Cardiac septum (tissue), 1 donor: ENCODE measurements at places on chromosomes 5 and 9. TPM values are rescaled to one million over a fixed set of nuclear protein-coding genes. Genes with fewer than 3 reads are reported as not detected.

DNA sequence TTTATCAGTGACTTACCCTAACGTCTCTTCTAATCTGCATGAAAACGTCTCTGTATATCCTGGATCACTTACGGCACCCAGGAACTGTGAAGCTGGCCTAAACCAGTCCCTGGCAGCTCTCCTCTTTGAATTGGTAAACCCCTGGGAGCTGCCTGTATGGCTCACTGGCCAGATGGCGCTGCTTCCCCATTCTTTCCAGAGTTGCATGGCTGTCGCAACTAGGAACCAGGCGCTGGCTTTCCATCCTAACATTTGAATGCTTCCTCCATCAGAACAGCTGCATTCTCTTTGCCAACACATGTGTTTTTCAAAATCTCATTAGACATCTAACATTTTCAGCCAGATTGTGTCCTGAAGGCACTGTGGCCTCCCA, 8.0 kb upstream of the PCA3 start:
- no peak for DNase-seq

DNA sequence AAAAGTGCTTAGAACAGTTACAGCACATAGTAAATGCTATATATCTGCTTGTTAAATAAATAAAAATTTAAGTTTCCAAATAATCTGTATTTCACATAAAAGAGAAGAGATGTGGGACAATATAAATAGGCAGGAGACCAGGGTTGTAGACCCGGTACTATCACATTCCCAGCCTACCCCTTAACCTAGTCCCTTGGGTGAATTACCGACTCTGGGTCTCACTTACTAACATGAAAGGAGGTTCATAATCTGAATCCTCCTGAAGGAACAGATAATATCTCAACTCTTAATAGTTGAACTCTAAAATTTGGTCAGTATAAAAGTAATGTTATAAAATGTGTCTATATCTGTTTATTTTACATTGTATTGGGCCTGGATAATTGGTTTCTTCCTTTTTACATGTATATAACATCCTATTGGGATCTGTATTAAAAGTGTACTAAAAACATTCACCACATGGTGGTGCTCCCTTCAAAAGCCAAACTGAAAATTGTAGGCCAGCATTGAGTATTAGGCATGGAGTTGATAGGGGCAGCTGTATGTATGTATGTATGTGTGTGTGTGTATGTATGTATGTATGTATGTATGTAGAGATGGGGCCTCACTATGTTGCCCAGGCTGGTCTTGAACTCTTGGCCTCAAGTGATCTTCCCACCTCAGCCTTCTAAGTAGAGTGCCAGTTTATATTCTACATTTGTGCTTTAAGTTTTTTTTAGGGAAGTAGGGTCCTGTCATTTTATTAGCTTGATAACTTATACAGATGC, 64.2 kb upstream of the ABL1 start:
- no peak for DNase-seq

GRCh38 chr5:10214041-10214440, 35.6 kb downstream of the ATPSCKMT start:
- no peak for DNase-seq

- no peak for DNase-seq
Observed at GRCh38 chr5:122126177-122126755, 3.1 kb upstream of the ZNF474 start.

GRCh38 chr5:64312491-64312890, 146.8 kb downstream of the RNF180 start:
- no peak for DNase-seq

DNA sequence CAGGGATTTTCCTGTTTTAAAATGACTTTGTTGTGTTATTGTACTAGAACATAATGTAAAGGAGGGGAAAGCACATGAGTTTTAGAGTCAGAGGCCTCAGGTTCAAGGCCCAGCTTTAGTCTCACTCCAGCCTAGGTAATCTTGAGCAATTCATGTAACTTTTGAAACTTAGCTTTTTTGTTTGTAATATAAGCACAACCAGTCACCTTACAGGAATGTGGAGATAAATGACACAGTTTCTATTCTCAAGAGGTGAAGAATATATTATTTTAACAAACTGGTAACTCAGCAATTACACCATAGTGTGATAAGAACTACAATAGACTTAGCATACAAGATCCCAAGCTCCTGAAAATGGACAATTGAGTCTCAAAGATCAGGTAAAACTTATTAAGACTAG, 51.2 kb downstream of the ADAMTS19 start:
- no peak for DNase-seq

DNA sequence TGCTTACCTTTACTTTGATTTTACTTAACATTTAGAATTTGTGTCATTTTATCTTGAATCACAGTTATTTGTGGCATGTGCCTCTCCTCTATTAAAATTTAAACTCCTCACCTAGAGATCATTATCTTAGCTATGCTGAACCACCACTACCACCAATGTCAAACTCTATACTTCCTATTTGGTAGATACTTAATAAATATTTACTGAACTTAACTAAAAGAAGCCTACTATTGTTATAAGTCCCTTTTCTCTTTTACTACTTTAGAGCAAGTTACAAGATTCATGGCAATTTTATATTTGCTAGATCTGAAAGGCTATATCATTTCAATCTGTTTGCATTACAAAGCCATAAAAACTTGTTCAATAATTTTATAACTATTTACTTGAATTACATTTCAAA, 273.3 kb upstream of the CCNH start:
- DNase-seq: no peak

DNA sequence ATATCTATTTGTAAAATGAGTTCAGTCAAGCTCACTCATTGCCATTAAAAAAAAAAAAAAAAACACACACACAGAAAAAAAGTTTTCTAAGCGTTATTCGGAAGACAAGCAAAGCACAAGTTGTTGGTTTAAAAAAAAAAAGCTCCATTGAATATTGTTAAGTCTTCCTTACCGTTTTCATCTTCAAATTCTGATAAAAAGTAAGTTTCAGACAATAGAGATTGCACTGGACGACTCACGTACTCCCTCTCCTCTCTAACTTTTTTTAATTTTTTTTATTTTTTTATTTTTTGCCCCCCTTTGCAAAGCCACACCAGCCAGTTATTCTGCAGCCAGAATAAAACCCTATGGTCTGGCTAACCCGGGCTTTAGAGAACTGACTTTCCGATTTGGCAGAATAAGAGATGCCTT, 544 bp downstream of the ADAMTS6 start:
- DNase-seq: no peak

- DNase-seq: no peak
Observed at GRCh38 chr5:118236108-118236849, 752.1 kb downstream of the DTWD2 start.

DNA sequence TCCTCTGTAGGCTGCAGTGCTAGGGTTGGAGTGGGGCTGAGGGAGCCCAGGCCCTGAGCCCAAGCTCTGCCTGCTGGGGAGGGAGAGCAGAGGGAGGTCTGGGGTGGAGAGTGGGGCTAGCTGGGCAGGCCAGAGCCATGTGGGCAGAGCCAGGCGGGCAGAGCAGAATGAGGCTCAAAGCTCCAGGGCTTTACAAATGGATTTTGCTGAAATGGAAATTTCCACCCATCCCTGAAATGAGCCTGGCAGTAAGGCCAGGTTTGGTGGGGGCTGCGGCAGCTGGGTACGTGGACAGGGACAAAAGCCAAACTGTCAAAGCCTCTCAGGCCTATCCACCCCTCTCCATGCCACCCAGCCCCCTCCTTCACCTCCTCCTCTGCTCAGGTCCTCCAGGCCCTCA, 74.2 kb upstream of the ARAP3 start:
- DNase-seq: no peak

GRCh38 chr5:85538362-85538761, 1079.4 kb upstream of the COX7C start:
- no peak for DNase-seq

DNA sequence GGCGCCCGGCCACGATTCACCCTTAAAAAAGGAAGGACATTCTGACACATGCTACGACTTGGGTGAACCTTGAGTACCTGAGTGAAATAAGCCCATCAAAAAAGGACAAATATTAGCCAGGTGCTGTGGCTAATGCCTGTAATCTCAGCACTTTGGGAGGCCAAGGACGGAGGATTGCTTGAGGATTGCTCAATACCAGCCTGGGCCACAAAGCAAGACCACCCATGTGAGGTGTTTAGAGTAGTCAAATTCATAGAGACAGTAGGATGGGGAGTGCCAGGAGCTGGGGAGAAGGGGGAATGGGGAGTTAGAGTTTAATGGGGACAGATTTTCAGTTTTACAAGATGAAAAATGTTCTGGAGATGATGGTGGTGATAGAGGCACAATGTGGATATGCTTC, 32.1 kb upstream of the IER5L start:
- no peak for DNase-seq

DNA sequence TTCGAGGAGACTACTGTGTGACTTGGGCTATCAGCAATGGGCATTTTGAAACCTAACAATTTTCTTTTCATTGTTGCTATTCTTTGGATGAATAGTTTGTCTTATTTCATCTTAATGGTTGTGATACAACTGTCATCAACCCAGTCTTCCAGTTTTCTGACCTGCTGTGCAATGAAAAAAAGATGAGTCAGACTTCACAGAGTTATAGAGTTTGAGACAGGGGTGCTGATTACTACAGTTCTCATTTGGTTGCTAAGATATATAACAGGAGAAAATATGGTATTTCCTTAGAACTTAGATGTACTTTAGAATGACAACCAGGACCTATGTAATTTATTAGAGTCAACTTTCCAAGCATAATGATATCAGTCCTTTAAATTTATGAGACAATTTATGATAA, 564.4 kb upstream of the NUDT12 start:
- no peak for DNase-seq

- DNase-seq: no peak
Observed at GRCh38 chr5:200985-201384, 9.7 kb downstream of the LRRC14B start.

DNA sequence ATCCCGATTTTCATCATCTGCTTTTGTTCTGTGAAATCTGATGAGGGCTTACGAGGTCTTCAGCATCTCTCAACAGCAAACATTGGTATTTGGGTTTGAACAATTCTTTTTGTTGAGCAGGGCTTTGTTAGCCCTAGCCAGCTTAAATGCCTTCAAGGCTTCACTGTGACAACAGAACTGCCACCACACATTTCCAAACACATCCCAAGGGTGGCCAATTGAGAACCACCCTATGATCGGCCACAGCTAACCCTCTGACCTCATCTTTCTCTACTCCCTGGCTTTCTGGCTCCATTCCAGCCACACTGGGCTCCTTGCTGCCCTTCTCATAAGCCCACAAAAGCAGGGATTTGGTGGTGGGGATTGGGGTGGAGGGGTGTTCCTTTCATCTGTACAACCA, 17.6 kb downstream of the MTX3 start:
- no peak for DNase-seq

GRCh38 chr9:95133325-95133705, 184.2 kb downstream of the FANCC start:
- DNase-seq: no peak

DNA sequence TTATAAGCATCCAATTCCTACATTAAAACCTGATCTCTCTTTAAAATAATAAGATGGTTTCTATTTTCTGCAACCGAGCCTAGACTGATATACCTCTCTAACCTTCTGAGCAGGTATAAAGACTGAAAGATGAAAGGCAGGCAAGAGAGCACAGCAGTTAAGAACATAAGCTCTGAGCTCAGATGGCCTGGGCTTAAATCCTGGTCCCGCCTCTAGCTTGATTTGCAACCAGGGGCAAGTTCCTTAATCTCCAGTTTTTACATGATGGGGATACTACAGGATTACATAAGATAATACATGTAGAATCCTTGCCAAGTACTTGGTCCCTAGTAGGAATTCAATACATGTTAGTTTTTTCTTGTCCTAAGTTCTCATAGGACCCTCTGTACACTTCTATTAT, 33.9 kb downstream of the SLC24A2 start:
- DNase-seq: no peak

GRCh38 chr9:31519011-31519410, 865.4 kb upstream of the ACO1 start:
- DNase-seq: no peak

DNA sequence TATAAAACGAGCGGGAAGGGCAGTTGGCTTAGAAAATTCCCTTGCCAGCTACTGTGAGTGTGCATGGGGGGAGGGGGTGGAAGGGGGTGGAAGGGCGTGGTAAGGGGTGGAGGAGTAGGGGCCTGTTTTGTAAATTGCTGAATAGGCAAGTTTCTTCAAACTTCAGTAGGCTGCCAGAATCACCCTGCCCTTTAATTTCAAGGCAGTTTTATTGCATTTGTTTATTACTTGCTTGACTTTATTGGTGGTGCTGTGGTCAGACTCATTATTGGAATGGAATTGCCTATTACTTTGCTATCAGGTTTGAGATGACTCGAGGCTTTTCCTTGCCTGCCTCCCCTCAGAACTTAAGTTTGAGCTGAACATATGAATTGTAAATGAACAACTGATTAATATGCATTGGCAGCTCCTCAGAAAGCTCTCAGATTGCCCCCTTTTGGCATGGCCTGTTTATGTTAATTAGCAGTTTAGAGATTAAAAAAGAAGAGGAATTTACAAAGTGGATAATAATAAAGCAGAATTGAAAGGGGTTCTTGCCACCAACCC, 76.0 kb downstream of the SEMA6A start:
- DNase-seq: no peak

DNA sequence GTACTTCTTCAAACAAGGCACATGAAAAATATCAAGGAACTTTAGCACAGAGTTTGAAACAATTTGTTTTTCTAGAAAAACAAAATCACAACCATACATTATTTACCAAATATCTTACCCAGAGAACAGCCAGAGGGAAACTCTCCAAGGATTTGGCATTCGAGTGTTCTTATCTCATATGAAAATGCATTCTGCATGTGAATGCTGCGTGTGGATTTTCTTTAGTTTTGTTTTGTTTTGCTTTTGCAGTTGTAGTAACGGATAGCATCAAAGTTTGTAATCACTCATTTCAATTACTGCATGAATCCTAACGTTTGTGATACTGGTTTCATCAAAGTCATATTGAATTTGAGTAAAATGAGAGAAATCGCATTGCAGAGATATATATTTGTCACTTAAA, 28.0 kb downstream of the ADAMTSL1 start:
- DNase-seq: no peak

DNA sequence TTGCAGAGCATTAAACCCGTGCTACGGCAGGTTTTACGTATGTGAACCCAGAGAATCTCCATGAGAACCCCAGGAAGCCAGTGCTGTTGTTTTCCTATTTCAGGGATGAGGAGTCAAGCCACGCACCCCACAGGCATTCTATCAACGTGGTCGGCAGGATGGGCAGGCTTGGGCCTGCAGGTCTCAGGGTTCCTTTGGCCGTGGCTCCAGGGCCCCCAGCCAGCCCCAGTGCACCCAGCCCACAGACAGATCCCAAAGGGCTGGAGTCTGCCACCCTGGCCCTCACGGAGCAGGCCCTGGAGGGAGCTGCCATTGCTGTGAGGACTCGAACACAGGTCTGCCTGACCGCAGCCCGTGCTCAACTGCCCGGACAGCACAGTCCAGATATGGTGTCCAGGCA, 77.1 kb upstream of the STXBP1 start:
- no peak for DNase-seq

- no peak for DNase-seq
Observed at GRCh38 chr5:154002093-154002492, 36.6 kb downstream of the FAM114A2 start.

The ANKRD34B gene
- total RNA-seq: not detected

The MARCHF11 gene
- 1.3 TPM for total RNA-seq

The SEMA4D gene
- 21.4 TPM for total RNA-seq

The RANBP17 gene
- 9.9 TPM for total RNA-seq

The TLE1 gene
- total RNA-seq: 9.8 TPM

The TAF11L11 gene
- not detected for total RNA-seq

The HMCN2 gene
- 5.3 TPM for total RNA-seq

The SHISAL2B gene
- not detected for total RNA-seq

The HTR1A gene
- not detected for total RNA-seq

The C5orf24 gene
- 26.6 TPM for total RNA-seq

The IGFBPL1 gene
- 0.30 TPM for total RNA-seq
